ENCODE measurements at places on chromosomes 5 and 9.

GRCh38 chr9:89058906-89059305, 67.6 kb downstream of the S1PR3 start:
- DNase-seq, result no peak

GRCh38 chr9:103942651-103943050, 151.5 kb upstream of the SMC2 start:
- DNase-seq, result no peak

- DNase-seq, result no peak
Measured at GRCh38 chr9:81384911-81385310, 304.4 kb downstream of the TLE1 start.

- no peak for DNase-seq
Measured at GRCh38 chr9:112810696-112811490, 60.3 kb downstream of the SNX30 start.

- DNase-seq, result no peak
Measured at GRCh38 chr9:129509533-129509928, 111.4 kb downstream of the C9orf50 start.

GRCh38 chr5:66896171-66896570, 300.0 kb downstream of the MAST4 start:
- no peak for DNase-seq

GRCh38 chr9:79023134-79023580, 548.6 kb upstream of the TLE4 start:
- DNase-seq, result no peak

DNA sequence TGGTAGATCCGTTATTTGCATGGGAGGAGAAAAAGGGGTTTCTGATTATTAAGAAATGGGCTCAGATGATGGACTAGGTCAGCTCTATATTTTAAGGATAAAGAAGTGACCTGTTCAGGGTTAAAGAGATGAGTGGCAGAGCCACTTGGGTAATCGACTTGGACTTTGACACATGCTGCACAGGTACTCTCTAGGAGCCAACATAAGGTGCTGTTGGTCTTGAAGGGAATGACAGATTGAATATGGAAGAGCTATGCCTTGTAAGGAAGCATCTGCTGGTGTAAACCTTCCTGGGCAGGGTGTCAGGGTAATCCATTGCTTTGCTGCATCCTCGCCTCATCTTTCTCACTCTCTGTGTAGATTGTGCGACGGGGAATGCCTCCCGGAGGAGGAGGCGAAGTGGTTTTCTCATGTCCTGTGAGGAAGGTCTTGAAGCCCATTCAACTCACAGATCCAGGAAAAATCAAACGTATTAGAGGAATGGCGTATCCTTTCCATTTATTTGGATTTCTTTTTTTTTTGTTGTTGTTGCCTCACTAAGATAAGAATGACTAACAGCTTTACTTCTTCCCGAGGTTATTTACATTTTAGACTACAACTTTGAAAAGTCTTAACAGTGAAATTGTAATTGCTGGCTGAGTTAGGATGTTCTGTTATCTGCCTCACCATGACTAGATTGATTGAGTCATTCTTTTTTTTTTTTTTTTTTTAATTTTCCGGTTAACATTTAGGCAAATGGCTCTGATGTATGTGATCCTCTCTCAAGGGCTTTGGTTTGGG, 41.2 kb downstream of the RCL1 start:
- DNase-seq, result no peak

DNA sequence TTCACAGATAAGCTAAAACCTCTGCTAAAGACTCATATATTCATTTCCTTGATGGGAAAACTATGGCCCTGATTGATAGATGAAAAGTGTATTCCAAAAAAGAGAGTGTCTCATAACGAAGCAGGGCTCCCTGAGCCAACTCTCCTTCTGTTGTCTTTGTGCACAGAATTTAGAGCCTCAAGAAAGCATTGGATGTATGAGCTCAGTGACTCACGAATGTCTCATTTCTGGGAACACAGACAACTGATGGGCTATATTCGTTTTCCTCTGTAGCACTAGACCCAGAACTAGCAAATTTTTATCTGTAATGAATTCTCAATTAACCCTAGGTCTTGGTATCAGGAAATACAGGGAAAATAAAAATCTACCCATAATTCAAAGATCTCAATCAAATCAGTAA, 88.4 kb downstream of the LMNB1 start:
- no peak for DNase-seq

DNA sequence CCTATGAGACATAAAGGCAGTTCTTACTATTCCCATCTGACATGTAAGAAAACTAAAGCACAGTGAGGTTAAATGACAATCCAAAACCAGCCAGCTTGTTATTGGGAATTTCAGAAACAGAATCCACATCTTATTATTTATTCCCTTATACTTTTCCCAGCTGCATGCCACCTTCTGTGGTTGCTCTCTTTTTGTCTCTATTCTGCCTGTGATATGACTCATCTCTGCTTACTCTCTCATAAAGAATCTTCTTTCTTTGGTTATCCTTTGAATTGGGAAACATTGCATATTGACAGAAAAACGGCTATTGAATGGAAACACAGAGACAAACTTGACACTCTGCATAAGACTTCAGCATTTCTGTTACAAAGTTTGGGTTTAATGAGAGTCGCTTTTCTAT, 183.2 kb downstream of the TLR4 start:
- no peak for DNase-seq

DNA sequence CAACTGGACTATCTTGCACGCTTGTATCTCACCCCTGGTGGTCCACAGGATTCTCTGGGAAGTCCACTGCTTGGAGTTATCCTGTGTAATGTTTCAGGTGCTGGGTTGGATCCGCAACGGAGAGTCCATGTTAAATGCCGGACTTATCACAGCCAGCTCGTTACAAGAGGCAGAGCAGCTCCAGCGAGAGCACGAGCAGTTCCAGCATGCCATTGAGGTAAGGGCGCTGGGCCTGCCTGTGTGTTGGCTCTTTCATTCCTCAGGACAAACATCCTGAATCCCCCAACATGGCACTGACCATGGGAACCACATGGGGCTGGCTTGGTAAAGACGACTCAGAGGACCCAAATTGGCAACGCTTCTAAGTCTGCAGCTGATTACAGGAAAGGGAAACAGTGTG, 214.8 kb upstream of the OTULINL start:
- DNase-seq, result peak; percentile 69

DNA sequence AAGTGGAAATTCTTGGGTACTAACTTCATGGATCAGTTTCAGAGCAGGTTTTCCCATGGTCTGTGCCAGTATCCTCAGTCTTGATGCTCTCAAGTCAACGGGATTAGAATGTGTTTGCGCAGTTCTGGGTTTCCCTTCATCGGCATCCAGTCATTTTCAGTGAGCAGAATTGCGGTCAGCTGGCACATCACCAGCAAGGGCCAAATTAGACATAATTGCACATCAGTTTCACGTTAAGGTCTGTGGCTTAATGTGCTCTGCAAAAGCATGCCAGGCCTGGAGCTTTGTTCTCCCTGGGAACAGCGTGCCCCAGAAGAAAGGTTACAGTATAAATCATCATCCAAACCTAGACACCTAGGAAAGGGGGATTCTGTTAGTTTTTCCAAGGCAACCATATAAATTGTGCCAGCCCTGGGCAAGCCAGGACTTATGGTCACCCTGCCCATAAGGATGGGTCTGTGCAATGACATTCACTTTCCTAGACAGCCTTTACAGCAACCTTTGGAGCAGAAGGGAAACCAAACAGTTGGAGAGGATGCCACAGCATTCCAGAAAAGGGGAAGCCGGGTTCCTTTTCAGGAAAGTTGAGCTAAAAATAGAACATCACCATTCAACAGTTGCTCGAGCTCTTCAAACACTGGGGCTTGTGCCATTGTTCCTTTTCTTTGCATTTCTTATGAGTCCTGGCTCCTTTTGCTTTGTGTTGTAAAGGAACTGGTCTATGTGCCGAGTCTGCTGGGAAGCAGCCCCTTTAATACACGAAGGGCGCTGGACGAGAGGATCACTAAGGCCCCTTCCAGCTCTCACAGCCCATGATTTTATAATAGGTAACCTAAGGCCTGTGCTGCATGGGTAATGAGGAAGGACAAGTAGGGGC, 23.1 kb downstream of the IQGAP2 start:
- DNase-seq, result no peak

DNA sequence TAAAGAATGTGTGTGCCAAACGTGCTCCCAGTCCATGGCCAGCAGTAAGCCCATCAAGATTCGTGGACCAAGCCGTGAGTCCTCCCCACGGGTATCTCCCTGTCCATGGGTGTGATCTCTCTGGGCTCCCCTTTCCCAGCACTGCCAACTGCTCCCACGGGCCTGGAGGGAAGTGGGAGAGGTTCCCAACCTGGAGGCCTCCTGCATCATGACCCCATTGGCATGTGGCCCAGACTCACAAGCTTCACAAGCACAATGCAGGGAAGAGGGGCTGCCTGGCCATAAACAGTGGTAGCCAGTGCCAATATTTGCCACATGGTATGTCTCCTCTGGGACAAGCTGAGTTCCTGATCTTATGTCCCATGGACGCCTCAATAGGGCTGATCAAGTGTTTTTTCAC, 59.1 kb downstream of the ABLIM3 start:
- no peak for DNase-seq

DNA sequence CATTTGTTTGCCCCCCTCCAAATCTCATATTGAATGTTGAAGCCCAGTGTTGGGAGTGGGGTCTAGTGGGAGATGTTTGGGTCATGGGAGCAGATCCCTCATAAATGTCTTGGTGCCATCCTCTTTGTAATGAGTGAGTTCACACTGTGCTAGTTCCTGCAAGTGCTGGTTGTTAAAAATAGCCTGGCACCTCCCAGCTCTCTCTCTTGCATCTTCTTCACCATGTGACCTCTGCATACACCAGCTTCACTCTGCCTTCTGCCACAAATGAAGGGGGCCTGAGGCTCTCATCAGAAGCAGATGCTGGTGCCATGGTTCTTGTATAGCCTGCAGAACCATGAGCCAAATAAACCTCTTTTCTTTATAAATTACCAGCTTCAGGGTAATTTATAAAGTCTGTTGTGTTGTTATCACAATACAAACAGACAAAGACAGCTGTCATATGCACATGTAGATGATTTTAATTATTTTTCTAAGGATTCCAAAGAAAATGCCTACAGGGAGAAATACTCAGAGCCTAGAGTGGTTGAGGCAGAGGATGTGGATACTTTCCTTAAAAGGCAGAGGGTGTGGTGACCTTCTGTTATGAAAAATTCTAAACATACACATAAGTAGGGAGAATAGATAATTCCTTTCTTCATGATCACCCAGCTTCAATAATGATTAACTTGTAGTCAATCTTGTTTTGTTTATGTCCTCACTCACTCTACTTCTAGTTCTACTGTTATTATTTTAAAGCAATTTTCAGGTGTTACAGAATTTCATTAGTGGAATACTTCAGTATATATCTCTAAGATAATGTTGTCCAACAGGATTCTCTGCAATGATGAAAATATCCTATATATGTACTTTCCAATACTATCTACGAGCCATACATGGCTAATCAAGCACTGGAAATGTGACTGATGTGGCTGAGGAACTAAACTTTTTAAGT, 75.1 kb upstream of the RANBP6 start:
- no peak for DNase-seq

GRCh38 chr5:53166183-53166495, 56.6 kb upstream of the MOCS2 start:
- DNase-seq, result no peak

- DNase-seq, result no peak
Measured at GRCh38 chr9:130921300-130921988, 17.6 kb downstream of the FIBCD1 start.

- DNase-seq, result no peak
Measured at GRCh38 chr9:124567362-124567761, 60.2 kb upstream of the NR5A1 start.

DNA sequence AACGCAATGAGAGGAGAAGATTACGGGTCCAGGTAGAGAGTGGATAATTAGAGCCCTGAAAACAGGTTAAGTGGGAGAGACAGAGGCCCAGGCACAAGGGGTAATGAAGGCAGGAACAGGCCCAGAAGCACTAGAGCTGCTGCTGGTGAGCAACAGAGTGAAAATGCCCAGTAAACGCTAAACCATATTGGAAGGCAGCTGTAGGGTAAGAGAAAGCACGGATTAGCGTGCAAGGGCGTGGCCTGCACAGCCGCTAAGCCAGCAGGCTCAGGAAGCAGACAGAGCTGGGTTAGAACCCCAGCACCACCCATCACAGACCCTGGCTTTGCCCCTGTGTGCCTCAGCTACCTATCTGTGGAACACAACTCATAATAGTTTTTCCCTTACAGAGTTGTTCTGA, 93.2 kb downstream of the PAX5 start:
- DNase-seq, result no peak
